ENCODE measurements at places on chromosomes 1 and 21.

DNA sequence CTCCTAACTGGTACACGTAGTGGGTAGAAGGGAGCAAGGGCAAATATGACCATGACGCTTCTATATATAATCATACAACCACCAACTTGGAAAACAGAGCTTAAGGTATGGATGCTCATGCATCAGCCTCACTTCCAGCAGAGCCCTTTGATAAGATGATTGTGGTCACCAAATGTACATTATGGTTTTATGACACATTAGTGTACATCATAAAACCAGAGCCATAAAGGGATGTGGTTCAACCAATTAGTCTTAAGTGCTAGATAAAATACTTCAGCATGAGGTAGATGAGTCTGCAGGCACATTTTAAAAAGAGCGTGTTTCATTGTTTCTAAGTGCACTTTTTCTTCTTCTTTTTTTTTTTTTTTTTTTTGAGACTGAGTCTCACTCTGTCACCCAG is 43.7 kb downstream of the NIBAN1 start:
- DNase-seq = peak; percentile 33

DNA sequence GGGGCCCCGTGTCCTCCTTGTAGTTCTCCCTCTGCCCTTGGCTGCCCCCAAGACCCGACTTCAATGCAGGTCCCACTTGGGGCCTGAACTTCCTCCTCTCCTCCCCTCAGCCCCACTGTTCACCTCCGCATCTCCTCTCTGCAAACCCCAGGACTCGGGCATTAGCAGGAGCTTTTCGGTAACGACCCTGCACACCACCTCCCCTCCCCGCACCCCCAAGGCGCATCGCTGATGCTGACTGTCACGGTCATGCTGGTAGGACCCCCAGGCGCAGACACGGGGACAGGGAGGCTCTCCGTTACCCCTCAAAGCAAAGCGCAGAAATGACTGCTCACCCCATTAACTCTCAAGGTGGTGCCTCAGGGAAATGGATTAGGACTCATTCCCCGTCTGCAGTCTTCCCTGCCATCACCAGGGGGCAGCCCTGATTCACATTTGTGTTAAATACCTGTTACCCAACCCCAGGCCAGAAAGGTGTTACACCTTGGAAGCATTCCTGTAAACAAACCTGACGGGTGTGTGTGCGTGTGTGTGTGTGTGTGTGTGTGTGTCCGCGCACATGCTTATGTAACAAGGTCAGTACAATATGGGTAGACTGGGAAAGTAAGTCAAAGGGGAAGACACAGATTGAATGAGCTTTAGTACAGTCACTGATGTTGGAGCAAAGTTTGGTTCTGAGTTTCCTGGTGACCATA is 6.4 kb upstream of the GUCA2B start:
- peak; percentile 93 for DNase-seq

GRCh38 chr1:237471956-237472355 is 418.8 kb downstream of the ZP4 start:
- no peak for DNase-seq

DNA sequence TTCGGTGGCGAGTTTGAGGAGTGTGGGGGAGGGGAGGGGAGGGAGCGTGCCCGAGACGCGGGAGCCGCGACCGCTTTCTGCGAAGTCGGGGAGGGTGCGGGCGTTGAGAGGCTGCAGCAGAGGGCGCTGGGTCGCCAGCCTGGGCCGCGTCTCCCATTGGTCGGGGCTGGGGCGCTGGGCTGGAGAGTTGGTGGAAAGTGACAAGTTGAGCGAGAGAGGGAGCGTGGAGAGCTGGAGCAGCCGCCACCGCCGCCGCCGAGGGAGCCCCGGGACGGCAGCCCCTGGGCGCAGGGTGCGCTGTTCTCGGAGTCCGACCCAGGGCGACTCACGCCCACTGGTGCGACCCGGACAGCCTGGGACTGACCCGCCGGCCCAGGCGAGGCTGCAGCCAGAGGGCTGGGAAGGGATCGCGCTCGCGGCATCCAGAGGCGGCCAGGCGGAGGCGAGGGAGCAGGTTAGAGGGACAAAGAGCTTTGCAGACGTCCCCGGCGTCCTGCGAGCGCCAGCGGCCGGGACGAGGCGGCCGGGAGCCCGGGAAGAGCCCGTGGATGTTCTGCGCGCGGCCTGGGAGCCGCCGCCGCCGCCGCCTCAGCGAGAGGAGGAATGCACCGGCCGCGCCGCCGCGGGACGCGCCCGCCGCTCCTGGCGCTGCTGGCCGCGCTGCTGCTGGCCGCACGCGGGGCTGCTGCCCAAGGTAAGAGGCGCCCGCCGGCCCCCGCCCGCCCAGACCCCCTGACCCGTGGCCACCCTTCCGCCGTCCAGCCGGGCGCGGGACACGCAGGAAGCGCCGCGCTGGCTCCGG is at the start of gene ROR1:
Gene ROR1, plus strand, starts transcription at position 203 of the 802 bp plus-strand sequence.
- peak; percentile 83 for DNase-seq

DNA sequence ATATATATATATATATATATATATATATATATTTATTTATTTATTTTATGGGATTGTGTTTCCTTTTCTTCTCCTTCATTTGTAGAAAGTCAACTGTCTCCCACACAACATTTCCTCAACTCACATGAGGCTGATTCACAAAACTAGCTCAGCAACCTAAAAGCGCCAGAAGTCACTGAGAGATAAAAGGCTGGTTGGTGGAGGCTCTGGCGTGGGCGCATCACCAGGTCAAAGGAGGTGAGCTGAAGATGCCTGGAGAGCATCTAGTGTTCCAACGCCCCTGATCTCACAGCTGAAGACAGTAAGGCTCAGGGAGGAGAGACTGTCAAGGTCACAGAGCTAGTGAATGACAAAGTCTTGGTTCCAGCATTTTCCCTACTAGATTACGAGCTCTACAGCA is 78.0 kb downstream of the HLCS start:
- no peak for DNase-seq

DNA sequence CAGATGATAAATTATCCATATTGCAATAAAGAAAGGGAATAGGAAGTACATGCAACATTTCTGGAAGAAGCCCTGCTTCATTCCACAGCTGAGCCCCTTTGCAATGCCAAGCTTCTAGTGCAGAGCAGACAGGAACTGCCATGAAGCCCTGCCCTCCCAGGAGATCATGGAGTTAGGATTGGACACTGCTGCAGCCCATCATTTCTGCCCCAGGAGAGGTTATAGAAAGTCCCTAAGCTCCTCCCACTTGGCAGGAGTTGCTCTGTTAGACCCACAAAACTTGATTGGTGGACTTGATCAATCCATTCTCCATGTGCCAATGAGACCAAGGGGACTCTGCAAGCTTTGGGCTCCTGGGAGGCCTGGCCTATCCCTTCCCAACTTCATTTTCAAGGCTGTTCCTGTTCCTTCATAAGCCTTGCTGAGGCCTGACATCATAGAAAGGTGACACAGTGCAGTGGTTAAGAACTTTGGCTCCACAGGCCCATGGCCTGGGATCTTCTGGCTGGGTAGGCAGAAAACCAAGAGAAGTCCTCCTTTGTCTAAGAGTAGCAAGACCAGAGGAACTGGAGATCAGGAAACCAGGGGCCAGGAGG is 1.3 kb upstream of the LAPTM5 start:
- no peak for DNase-seq

- DNase-seq = no peak
These were observed 2.1 kb upstream of the PRRX1 start for GRCh38 chr1:170661646-170662411.

DNA sequence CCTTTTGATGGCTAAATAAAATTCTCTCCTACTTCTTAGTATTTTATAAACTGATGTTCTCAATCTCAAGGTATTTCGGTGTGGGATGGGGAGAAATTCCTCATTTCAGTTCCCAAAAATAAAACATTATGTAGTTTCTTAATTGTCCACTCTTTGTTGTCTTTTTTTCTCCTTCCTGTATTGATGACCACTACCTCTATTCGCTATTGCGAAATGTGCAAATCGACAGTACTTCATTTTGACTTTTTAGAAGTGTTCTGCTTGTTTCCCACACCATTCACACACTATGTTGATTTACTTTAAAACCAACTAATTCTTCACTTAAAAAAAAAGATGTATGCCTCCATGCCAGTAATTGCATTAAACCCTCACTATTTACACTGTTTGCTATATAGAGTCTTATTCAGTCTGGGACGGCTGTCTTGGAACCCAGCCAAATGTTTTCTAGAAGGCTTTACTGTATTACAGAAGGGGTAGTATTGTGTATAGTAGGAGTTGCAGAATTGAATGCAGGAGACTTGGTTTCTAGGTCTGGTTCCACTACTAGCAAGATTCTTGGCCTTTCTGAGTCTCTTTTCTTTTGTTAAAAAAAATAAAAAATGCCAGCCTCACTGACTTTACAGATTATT is 5.6 kb downstream of the RNF2 start:
- no peak for DNase-seq

DNA sequence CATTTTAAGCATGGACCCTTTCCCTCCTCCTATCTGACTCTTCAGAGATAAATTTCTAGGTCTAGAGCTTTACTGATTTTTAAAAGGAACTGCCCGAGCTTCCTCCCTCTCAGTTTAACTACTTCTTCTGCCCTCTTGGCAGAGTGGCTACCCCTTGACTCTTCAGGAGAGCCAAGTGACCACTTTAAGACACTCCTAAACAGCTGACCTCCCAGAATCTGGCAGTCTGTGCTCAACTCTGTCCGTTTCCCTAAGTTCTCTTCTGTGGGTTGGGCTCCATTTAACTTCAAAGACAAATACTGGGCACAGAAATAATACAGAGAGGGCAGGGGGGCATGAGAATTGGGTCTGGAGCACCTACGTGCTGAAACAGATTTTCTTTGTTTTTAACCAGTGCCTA is 196.3 kb upstream of the FOXD3 start:
- no peak for DNase-seq

- no peak for DNase-seq
These were observed 39.3 kb downstream of the MTARC1 start for GRCh38 chr1:220825819-220826551.

DNA sequence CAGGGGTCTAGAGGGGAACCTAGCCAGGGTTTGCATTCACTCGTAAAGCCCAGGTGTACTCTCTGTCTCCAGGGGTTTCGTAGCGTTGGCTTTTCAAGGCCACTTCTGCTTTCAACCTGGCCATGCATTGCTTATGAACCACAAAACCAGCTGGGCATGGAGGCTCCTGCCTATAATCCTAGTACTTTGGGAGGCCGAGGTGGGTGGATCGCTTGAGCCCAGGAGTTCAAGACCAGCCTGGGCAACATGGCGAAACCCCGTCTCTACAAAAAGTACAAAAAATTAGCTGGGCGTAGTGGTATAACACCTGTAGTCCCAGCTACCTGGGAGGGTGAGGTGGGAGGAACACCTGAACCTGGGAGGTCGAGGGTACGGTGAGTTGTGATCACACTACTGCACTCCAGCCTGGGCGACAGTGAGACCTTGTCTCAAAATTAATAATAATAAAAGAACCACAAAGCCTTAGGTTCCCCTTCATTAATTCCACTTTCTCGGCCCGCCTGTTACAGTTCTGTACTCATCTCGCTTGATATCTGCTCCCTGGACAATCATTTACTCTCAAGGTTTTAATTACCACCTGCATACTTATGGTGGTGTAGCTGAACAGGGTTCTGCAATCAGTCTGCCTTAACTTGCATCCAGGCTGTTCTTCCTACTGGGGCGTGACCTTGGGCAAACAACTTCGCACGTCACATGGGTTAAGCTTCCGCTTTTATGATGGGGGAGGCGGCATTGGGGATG is 6.1 kb downstream of the SLC16A4 start:
- DNase-seq = no peak

GRCh38 chr21:41059871-41060270 is 108.1 kb upstream of the BACE2 start:
- DNase-seq = no peak

GRCh38 chr1:108033550-108033951 is 68.6 kb upstream of the VAV3 start:
- DNase-seq = no peak

DNA sequence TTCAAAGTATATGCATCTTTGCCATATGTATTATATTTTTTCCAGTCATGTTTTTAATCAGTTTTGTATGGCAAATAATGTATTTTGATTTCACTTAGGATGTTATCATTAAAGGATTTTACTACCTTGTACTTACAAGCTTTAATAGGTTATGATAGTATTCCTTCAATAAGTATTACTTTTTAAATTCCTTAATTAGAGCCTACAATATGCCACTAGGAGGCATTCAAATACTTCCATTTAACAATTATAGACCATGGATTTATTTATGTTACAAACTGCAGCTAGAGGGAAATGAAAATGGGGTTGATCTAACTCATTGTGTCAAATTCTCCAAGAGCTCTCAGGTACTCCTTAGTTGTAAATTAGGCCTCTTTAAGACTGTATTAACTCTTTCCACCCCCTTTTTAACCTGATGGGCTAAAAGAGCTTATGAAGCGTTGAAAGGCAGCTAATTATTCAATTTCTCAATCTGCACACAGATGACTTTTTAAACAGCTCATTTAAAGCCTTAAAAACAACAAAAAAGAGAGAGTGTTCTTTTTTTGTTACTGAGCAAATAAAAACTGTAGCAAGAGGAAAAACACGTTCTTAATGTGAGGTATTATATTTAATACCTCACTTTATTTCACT is 156.2 kb downstream of the DENND1B start:
- DNase-seq = no peak

GRCh38 chr1:218957971-218958370 is 215.7 kb upstream of the LYPLAL1 start:
- no peak for DNase-seq

- no peak for DNase-seq
These were observed 98.5 kb downstream of the DISC1 start for GRCh38 chr1:231724876-231725647.

GRCh38 chr1:225450491-225451191 is 22.8 kb upstream of the LBR start:
- no peak for DNase-seq

DNA sequence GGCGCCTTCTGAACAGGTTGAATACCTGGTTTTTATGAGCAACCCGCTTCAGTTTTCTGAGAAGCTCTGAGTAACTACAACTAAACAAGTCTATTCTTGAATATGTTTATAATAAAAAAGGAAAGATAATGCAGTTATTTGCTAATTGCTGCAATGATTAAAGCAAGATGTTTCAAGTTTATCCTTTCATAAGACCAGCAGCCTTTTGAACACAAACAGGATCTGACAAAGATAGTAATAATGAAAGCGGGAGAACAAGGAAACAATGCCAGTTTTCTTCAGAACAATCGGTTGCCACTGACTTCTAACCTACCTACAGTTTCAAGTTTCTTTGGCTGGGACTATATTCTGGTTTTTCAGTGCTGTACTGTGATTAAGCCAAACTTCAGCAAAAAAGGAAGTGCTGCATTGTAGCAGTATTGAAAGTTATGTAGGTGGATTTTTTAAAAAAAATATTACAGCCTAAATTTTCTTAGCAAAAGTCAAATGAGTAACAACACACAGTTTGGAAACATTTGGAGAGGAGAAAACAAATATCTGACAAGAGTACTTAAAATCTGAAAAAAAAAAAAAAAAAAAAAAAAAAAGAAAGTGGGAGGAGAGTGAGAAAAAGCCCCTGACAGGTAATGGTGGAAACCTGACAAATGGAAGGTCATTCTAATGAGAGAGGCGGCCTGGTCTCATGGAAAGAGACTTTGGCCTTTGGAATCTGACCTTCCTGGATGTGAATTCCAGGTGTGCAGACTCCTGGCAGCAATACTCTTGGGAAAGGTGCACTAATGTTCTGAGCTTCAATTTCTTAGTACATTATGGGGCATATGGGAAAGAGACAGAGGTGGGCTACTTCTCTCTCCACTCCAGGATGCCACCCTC is 11.4 kb downstream of the KCNJ15 start:
- no peak for DNase-seq

- DNase-seq = no peak
These were observed 267.8 kb upstream of the RUNX1 start for GRCh38 chr21:35316933-35317332.

Measured in NCI-H2107 (cell line).